GM04504 (cell line): ENCODE measurements at places on chromosomes 12 and 14.

DNA sequence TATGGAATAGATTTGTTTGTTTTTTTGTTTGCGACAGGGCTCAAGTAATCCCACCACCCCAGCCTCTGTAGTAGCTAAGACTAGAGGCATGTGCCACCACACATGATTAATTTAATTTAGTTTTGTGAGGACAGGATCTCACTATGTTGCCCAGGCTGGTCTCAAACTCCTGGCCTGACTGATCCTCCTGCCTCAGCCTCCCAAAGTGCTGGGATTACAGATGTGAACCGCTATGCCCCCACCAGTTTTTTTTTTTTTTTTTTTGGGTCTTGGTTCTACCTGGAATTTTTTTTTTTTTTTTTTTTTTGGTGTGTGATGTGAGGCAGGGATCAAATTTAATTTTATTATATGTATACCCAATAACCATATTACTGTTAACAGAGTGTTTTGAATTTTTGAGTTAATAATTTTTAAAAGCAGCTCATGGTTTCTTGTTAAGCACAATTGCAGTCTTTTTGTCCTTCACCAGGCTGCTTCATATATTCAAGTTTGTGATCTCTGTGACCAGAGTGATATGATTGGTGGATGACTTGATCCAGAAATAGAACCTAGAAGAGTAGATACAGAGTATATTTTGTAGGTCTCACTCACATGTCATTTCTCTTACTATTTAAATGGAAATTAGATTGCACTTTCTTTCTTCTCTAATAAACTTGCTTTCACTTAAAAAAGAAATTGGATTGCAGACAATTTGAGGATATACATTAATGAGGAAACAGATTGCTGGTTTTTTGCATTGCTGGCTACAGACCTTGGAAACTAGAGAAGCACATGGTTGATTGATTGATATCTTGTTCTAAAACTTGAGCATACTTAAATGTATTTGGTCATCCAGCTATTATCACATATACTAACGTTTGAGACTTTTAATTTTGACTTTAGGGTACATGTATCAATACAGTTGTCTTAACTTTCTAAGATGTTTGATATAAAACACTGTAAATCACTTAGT, 13.2 kb downstream of the ADIPOR2 start:
- no peak for DNase-seq

- DNase-seq, result no peak
Measured at GRCh38 chr12:48857278-48857994, 5.5 kb upstream of the DDX23 start.

GRCh38 chr14:30223385-30223785, 295.7 kb upstream of the PRKD1 start:
- peak; percentile 56 for DNase-seq

DNA sequence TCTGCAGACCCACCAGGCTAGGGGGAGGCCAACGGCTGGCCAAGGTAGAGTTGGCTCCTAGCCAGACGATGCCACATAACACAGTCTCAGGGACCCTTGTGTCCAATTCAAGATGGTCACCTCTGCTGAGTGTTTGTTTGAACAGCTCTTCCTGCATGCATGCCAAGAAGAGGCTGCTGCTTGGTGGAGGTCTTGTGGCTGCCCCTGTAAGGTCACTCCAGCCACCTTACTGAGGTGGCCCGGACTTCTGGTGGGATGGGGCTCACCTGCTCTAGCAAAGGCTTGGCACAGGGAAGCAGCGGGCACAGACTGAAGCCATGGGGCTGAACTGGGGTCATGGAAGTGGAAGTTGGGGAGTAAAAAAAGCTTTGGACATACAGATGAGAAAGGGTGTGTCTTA, 210.3 kb downstream of the GLT1D1 start:
- no peak for DNase-seq

DNA sequence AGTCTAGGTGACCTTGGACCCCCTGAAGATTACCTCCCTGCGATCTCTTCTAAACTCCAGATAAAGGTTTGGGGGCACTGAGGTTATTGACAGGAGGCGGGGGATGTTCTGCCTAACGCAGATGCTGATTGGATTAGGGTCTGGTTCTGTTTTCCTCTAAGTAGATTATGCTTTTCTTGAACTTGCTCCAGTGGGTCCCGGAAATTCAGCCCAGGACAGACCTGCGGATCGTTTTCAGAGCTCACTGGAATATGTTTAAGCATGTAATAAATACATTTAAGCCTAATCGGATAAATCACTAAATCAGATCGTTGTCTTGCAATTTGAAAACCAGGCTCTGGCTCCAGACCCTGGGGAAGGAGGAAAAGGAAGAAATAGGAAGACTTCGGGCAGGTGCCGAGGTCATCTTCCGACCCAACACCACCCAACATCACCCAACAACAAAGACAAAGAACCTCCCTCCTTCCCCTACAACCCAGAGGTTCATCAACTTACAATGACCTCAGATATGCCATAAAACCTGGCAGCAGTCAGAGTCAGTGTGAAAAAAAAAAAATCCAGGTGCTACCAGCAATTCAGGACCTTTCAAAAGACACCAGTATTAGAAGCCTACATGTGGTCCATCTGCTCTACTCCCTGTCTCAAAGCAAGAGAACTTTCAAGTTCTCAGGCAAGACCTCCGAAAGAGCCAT, 148.4 kb downstream of the KSR2 start:
- DNase-seq, result no peak

DNA sequence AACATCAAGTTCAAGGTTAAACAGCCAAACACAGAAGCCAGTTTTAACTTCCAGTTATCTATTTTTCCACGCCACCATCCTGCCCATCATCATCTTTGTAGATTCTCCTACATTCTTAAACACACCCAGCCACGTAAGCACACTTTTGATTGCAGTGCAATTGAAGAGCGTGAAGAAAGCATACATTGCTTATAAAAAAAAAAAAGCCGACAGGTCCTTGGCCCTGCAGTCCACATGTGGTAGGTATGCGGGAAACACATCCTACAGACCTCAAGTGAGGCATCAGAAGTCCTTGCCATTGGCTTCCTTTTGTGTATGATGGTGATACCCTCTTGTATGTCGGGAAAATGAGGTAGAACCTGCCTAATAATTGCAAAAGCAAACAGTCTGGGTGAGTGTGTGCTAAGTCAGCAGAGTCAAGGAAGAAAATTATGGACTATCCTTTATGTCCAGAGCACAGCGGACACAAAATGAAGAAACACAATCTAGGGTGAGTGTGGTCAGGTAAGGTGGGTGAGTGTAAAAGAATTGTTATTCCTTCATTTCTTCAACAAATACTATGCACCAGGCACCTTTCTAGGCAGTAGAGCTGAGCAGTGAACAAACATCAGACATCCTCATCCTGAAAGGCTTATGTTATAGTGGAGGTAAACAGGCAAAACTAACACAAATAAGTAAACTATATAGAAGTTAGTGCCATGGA, 51.5 kb downstream of the EID3 start:
- DNase-seq, result no peak

DNA sequence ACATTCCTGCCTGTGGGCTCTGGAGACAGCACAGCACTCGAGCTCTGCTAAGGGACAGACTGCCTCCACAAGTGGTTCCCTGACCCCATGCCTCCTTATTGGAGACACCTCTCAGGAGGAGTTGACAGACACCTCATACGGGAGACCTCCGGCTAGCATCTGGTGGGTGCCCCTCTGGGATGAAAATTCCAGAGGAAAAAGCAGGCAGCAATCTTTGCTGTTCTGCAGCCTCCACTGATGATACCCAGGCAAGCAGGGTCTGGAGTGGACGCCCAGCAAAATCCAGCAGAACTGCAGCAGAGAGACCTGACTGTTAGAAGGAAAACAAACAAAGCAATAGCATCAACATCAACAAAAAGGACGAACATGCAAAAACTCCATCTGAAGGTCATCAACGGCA, 639.4 kb downstream of the SLC16A7 start:
- DNase-seq, result no peak

DNA sequence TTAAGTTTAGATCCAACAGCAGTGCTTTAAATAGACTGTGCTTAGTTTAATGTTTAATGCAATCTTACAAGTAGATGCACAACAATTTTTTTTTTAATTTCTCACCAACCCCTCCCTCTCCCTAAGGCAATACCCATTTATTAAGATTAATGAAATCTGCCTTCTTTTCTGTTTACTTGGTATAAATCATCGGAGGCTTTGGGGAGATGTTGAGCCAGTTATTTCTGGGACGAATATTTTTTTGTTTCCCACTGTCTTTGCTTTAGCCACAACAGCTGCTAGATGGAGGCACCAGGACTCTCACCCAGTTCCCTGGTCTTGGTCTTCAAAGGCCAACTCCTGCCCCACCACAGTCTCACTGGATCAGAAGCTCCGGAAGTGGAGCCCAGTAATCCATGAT, 113.4 kb downstream of the PLXNC1 start:
- no peak for DNase-seq

DNA sequence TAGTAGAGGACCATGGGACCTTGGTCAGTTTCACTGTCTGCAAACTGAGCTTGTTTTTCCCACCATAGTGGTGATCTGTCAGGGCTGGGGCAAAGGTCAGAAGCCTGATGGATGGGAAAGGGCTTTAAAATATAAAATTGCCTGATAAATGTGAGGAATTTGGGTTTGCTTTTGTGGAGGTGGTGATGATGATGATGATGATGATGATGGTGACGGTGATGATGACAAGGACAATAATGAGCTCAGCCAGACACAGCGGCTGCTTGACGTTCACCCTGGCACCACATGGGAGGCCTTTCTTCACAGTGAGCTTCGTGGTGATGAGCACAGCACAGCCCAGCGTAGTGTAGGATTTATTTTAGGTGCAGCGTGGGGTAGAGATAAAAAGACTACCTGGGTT, 243.7 kb downstream of the SLC41A2 start:
- DNase-seq, result no peak

- DNase-seq, result no peak
Measured at GRCh38 chr12:51846271-51846691, 2.2 kb downstream of the FIGNL2 start.

- DNase-seq, result no peak
Measured at GRCh38 chr12:71220260-71220659, 62.5 kb upstream of the TSPAN8 start.

DNA sequence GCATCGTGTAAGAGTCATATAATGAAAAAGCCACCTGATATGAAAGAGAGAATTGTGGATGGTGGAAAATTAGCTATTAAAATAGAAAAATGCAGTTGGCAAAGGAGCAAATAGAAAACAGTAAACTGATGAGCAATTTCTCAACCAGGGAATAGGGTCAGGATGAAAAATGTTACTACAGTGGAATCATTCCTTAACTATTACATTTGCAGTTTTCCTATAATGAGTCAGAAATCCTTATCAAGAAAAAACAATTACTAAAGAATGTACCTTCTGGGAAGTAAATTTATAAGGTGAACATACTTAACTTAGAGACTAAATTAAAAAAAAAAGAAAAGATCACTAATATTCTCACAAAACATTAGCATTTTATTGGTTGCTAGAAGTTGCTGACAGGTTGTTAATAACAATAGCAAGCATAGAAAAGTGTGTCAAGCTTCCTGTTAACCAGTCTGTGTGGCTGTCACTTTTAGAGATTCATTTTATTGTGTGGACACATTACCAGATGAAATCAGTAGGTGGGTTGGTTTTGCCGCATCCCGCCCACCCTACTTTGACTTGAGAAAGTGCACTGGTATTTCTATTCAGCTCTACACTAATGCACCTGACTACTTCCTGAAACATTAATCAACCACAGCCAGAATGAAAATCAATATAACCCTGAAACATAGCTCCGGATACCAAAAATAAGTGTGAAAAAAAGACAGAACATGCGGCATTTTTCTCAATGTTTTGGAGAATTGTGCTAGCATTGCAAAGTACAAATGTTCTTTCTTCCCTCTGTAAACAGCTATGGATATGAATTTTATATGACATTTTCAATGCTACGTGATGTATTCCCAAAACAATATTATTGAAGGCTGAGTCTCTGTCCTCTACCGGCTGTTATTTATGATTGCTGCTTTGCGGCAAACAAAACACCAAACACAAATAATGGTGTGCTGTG, 576.7 kb downstream of the SLC16A7 start:
- DNase-seq, result no peak

DNA sequence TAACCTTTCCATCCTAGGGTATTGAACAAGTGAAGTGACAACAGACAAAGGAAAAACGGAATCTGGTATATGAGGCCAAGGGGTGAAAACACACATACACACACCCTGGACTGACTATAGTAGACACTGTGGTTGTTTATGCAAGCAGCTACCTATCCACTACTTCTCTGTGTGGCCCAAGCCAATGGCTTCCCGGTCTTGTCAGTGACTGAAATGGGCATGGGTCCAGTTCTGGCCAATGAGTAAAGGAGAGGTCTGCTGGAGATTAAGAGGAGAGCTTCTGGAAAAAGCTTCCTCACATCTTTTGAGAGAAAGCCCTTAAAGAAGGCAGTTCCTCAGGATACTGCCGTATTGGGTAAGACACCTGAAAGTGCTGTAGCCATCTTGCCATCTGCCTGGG, 19.3 kb downstream of the MBIP start:
- DNase-seq, result no peak

DNA sequence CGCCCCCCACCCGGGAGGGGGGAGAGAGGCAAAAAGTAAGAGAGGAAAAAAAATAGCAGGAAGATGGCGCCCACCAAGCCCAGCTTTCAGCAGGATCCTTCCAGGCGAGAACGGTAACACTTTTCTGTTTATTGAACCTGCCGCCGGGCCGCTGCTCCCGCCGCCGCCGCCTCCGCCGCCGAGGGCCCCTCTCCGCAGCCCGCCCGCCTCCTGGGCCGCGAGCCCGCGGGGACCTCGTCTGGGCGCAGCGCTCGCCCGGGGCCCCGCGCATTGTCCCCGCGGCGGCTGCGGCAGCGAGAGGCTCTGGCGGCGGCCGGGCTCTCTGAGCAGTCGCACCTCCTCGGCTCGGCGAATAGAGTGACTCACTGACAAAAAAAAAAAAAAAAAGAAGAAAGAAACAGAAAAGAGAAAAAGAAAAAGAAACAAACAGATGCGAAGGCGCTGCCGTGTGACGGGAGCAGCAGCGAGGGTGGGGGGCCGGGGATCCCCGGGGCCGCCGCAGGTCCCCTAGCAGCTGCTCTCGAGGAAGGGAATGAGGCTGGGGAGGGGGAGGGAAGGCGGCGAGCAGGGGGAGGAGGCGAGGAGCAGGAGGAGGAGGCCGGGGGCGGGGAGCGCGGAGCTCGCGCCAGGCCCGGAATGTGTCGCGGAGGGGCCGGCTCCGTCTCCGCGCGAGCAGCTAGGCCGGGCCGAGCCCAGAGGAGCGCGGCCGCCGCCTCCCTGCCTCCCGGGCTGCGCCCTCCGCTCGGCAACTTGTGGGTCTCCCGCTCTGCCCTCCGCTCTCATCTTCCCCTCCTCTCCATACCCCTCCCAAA, 781 bp downstream of the NPAS3 start:
- DNase-seq, result peak; percentile 57

DNA sequence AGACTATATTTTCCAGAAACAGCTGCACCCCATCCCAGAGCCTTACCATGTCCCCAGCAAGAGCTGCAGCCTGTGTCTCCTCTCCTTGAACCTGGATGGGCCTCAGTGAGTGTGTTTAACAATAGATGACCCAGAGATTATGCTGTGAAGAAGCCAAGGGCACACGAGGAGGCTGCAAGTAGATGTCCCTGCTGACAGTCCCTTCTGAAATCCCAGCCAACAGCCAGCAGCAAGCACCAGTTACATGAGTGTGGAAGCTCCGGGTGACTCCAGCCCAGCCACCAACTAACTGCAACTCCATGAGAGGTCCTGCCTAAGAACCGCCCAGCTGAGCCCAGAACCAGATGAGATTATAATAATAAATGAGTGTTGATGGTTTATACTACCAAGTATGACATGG, 191.7 kb downstream of the BCL11B start:
- DNase-seq, result no peak
